ENCODE measurements at places on chromosomes 7 and 10.

DNA sequence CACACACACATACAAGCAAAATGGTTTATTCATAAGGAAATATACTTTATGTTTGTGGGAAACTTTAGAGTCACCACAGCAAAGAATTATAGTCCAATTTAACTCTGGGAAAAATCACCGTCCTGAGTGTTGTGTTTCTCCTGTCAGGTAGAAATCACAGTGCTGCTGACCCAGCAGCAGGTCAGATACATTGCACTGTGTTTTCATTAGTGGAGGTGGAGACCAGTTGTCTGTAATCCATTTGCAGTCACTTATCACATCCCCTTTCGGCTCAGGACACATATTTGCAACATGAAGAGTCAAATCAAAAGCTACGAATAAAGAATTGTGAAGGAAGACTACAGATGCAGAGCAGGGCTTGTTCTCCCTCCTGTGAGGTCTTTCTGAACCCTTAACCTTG lies 799.6 kb downstream of the GRM8 start:
- DNase-seq: no peak

DNA sequence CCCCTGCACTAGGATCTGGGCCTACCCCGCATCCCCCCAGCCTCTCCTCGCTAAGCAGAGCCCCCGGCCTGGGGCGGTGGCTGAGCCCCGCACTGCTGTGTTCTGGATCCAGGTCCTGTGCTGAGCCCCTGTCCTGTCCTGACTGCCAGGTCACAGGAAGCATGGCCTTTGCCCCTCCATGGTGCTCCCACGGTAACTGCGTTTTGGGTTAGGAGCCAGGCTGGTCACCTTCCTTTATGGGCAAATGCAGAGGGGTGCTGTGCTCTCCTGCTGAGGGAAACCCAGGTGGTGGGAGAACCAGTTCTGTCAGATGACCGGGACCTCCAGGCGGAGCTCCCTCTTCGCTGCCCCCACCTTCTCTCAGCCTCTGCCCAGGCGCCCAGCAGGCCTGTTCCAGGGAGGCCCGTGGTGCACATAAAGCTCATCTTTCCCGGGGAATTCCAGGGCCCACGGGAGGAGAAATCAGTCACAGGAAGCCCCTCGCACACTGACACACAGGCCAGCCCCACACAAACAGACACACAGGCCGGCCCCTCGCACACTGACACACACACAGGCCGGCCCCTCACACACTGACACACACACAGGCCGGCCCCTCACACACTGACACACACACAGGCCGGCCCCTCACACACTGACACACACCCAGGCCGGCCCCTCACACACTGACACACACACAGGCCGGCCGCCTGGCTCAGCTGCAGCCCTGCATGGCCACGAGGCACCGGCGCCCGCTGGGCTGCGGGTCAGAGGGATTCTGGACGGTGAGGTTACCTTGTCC lies 75.6 kb downstream of the CFAP46 start:
- no peak for DNase-seq

DNA sequence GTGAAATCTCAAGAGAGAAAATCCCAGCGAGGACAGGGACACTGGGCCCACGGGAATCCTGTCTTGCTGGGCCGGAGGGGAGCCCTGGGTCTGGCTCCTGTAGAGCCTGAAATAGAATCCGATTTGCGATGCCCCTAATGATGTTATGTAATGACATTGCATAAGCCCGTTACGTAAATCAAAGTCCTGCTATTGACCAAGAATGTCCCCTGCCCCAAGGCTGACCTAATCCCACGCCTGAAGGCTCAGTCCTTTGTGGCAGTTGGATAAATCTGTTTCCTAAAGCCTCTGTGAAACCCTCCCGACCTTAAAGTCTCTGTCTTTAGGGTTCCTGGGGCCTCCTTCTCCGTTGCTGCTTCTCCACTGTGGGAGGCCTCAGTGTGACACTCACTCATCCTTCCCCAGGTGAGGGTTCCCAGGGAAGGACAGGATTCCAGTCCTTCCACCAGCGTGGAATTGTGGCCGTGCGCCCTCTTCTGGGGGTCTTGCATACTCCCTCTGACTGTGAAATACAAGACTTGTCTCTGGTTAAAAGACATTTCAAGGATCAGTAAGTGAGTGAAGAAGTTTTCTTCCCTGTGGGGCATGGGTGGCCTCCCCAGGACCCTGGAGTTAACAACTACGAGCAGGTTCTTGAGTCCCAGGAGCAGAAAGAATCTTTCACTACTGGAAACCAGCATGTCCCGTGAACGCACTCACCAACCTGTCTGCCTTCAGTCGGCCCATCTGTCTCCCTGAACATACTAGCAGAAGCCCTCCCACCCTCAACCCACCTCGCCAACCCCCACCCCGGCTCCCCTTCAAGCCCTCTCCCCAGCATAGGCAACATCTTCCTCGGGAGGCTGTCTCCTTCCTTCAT lies 19.8 kb downstream of the ZNF467 start:
- no peak for DNase-seq

GRCh38 chr10:117112220-117112619 lies 25.9 kb downstream of the VAX1 start:
- no peak for DNase-seq

GRCh38 chr7:130305433-130306042 lies 12.6 kb downstream of the CPA4 start:
- DNase-seq: no peak

DNA sequence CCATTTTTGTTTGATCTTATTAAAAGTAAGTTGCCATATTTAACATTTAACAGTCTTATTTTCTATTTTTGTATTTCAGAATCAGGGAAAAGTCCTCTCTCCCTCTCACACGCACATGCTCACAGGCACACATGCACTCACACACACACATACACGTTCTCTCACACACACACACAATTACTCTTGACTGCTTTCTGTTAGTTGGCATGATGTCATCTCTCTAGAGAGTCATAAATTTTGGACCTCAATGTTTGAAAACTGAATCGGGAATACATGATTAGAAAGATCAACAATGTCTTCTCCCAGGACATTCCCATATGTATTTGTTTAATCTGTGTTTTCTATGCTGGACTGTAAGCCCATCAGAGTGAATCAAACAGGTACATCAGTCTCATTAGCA lies 165.7 kb upstream of the AHR start:
- no peak for DNase-seq

DNA sequence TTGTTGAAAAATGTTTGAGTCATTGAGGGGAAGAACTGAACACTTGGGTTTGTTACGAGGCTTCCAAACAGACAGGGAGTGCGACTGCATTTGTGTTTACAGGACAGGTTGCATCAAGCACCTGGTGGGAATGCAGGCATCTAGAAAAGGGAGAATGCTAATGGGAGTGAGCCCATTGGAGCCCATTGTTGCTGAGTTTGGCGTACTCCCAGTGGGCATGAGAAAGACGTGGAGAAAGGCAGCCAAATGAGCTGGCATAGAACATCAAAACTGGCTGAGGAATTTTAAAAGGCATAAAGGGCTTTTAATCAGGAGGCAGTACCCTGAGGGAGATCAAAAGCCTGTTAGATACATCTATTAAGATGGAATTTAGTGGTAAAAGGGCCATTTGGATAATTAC lies 171.6 kb upstream of the NPSR1 start:
- no peak for DNase-seq

DNA sequence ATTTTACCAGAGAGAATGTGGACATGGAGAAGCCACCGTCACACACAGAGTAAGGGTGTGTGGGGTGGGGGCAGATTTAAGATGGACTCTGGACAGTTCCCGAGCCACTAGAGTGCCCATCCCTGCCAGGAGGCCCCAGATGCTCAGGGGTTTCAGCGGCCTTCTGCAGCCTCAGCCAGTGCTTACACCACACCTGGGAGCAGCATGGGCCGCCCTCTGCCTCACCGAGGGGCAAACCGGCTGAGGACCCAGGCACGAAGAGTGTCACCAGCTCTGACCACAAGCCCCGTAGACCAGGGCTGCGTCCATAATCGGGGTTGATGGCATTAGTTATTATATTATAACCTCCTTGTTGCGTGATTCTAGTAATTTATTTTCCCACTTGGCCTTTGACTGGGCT lies 6.7 kb upstream of the MNX1 start:
- DNase-seq: no peak

GRCh38 chr10:47173929-47174442 lies 126.0 kb upstream of the GDF10 start:
- no peak for DNase-seq

- DNase-seq: no peak
Measured at GRCh38 chr10:88538048-88538447, 45.1 kb downstream of the RNLS start.

- no peak for DNase-seq
Measured at GRCh38 chr7:53001221-53001620, 34.2 kb upstream of the POM121L12 start.

- no peak for DNase-seq
Measured at GRCh38 chr7:3280946-3281656, 20.0 kb upstream of the SDK1 start.

DNA sequence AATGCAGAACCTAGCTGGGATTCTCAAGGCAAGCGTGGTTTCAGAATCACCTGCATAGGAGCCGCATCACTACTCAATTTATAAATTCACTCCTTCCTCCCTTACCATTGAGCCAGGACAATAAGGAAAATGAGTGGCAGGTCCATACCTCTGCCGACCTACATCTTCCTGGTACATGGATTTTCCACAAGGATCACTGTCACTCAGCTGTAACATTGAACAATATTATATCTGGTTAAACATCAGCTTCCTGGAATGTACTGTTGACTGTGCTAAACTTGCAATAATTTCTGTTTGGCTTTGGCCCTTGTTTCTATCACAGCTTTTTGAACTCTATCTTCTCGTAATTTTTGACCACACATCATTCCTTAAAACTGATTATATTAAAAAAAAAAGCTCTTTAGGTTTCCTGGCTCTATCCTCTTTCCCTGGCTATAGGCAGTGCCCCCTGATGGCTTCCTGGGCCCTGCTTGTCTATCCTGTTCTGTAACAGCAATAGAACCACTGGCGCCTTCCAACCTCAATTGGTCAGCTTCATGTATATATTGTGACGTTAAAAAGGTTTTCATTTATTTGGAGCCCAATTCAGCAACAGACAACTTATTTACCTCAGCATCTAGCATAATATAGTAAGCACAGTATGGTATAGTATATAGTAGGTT lies 59.2 kb downstream of the RNLS start:
- no peak for DNase-seq

DNA sequence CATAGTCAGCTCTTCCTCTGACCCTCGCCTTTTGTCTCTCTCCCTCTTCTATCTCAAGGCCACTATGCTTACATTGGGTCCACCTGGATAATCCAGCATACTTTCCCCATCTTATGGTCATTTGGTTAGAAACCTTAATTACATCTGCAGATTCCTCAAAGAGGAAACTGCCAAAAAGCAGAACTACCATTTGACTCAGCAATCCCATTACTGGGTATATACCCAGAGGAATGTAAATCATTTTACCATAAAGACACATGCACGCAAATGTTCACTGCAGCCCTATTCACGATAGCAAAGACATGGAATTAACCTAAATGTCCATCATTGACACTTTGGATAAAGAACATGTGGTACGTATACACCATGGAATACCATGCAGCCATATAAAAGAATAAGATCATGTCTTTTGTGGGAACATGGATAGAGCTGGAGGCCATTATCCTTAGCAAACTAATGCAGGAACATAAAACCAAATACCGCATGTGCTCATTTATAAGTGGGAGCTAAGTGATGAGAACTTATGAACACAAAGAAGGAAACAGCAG lies 114.8 kb upstream of the NPY start:
- DNase-seq: no peak

DNA sequence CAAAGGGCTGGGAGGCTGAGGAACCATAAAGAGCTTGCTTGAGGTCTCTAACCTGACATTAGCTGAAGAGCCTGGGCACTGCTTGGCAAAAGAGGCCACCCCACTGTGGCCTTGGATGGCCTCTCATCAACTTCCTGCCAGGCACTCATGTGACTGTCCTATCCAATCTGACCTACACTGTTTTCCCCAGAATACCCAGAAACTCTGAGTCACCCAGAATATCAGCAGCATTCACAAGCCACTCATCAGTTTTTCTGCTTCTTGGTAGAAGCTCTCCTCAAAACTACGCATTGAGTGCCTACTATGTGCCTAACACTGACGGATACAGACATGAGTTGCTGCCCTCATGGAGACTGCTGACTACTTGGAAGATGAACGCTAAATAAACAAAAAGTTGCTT lies 4.1 kb upstream of the NT5C2 start:
- no peak for DNase-seq

GRCh38 chr10:118669835-118670234 lies 74.4 kb upstream of the PRLHR start:
- DNase-seq: no peak
